Activated T-cell treated with anti-CD3 and anti-CD28 coated beads, Interleukin-2, amount 50 U/mL, for 4 hours (primary cell): ENCODE measurements at places on chromosomes 13 and 19. TPM values are rescaled to one million over a fixed set of nuclear protein-coding genes. Genes with fewer than 3 reads are reported as not detected.

MATK gene
- 87.6 TPM for total RNA-seq

BEST2 gene
- total RNA-seq: not detected

GRCh38 chr19:9165261-9165660, 13.5 kb upstream of the OR7D2 start:
- DNase-seq: no peak

DNA sequence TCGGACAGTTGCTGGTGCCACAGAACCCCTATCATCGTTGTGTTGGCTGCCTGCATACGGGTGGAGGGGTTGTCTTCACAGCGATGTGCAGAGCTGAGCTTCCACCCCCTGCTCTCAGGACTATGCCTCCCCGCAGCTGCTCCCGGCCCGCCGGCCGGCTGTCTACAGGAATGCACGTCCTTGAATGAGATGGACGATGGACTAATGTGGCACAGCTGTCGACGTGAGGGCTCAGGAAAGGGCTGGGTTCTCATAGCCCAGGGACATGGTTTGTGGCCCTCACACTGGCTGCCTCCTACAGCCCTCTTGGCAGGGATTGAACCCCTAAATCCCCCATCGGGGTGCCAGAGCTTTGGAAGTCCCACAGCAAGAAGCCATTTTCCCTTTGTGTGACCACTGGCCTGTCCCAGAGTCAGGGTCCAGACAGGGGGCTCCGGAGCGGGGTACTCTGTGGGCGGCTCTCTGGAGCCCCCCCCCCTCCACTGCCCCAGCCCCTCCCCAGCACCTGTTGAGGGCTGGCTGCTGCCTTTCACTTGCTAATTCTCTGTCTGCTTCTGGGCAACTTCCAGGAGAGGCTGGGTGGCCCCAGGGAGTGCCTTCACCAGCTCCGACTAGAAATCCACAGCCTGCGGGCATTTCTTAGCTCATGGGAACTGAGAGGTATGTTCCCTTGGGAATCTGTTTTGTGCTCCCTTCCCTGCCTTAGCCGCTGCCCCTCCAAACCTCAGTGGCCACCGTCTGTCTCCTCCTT, 40.2 kb downstream of the TSSK6 start:
- no peak for DNase-seq

GRCh38 chr13:45623516-45624090, 8.1 kb upstream of the ERICH6B start:
- DNase-seq: no peak

GRCh38 chr13:114315074-114315785, 927 bp downstream of the CHAMP1 start:
- no peak for DNase-seq

- no peak for DNase-seq
Observed at GRCh38 chr13:40127476-40127875, 472.0 kb downstream of the COG6 start.
